ENCODE measurements at places on chromosomes 1 and 21. TPM values are rescaled to one million over a fixed set of nuclear protein-coding genes. Genes with fewer than 3 reads are reported as not detected.

DNA sequence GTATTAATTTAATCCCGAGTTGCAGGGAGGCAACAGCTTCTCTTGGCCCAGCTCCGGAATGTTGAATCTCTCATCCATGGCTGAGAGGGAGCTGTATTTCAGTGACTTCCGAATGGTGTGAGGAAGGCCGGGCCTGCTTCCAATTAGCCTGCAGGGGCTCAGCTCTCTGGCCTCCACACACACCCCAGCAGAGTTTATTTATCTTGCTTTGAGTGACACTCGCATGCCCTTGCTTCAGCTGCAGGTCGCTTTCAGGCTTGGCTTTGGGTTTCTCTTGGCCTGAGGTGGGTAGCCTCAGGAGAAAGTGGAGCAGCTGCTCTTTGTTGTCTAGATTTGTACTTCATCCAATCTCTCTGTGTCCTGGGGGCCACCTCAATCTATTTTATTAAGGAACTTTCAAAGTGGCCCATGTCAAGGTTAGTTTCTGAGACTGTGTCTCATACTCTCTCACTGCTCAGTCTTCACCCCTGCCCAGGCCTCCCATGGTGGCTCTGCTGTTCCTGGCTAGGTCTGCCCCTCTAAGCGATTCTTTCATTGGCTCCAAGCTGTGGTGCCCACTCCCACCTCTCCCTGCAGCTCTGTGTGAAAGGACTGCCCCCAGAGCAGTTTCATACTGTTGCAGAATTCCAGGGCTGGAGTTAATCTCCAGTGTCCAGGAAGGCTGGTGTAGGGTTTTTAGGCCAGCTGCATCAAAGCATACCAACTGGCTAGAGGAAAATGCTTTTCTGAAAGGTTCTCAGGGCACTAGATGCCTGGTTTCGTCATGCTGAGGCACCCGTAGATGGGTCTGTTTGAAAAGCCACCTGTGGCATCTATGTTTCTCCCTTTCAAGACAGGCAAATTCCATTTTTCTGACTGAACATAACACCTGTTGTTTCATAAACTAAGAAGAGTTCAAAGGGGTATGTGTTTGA, 153.5 kb downstream of the PLXNA2 start:
- no peak for DNase-seq

DNA sequence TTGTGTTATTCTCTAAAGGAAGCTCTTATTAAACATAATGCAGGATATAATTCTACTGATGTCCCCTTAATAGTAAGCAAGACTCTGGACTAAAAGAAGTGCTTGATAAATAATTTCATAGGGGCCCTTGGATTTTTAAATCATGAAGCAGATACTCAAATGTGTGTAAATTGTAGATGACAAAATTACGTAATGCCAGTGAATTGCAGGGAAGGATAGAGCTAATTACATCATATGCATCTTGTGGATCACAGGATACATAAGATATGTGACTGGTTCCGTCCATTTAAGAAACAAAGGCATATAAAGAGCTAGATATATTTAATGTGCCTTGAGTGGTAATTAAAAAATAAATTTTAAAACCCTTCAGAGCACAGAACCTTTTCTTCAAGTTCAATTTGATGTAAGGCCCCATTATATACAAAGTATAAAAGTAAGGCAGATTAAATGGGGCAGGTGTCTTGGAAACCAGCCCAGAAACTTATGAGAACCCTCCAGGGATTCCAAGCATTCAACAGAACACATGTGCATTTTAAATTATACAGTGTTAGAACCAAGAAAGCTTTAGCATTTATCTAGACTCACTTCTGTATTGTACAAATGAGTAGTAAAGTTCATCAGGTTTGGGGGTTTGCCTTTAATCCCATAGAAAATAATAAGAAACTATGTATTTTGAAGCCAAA, 190.4 kb downstream of the NCAM2 start:
- no peak for DNase-seq

DNA sequence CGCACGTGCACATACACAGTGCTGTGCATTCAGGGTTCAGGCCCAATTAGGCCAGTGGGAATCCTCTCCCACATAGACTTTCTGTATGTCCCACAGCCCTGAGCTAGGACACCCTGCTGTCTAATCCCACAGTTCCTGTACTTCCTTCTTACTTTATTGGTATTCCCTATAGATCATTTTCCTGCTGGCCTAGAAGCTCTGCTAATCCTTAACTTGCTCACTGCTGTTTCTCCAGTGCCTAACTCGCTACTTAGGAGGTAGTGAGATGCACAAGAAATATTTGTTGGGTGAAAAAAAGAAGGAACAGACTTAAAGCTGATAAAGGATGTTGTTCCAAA, 34.1 kb upstream of the FHAD1 start:
- no peak for DNase-seq

DNA sequence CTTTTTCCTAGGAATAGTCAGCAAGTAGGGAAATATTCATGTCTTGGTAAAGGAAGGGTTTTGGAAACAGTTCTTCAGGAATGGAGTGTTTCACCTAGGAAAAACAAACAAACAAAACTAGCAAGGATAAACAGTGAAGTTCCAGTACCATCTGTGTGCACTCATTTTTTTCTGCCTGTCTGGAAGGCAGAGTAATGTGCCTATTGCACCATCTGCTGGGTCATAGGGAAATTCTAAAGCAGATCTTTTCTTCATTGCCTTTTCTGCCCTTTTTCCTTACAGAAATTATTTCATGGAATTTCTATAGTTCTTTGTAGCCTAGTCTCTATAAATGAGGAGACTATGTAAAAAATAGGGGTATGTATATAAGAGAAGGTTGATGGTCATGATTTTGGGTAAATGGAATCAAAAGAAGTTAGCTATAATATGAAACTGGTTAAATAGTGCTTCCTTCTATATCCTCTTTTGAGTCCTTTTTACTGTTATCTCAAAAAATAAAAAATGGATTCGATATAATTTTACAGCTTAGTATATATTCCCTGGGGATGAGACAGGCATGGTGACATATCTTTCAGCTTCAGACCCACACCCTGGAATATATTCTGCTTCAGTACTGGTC, 3.4 kb upstream of the HRNR start:
- DNase-seq = no peak

DNA sequence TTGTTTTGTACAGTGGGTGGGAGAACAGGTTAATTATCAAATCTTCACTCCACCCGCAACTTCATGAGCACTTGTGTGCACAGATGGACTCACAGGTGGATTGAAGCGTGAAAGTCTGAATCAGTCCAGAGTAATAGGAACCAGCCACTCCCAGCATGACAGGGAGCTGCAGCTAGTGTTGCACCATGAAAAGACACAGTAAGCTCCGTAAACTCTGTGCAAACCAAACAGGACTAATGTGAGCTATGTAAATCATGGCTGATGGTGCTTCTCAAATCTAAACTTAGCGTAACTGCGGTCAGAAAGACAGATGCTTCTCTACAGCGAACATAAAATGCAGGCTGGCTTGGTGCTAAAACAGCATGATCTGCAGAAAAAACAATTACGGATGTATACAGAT, 114.4 kb downstream of the CENPF start:
- DNase-seq = no peak

Gene FMOD
- 2.5 TPM for total RNA-seq

Gene ESPN
- 54.0 TPM for total RNA-seq

Gene BEND5
- total RNA-seq = 23.9 TPM

Gene LRRN2
- total RNA-seq = 10.7 TPM

Gene FNDC5
- total RNA-seq = 6.3 TPM

Data from progenitor cell of endocrine pancreas (in vitro differentiated cells).